ENCODE measurements at places on chromosomes 2 and 18. TPM values are rescaled to one million over a fixed set of nuclear protein-coding genes. Genes with fewer than 3 reads are reported as not detected.

XIRP2 gene
- not detected for total RNA-seq

SKOR2 gene
- total RNA-seq, result not detected

PAX8 gene
- 1.6 TPM for total RNA-seq

HMSD gene
- total RNA-seq, result not detected

LYPD1 gene
- not detected for total RNA-seq
